ENCODE measurements at places on chromosomes 1 and 21. TPM values are rescaled to one million over a fixed set of nuclear protein-coding genes. Genes with fewer than 3 reads are reported as not detected.

DNA sequence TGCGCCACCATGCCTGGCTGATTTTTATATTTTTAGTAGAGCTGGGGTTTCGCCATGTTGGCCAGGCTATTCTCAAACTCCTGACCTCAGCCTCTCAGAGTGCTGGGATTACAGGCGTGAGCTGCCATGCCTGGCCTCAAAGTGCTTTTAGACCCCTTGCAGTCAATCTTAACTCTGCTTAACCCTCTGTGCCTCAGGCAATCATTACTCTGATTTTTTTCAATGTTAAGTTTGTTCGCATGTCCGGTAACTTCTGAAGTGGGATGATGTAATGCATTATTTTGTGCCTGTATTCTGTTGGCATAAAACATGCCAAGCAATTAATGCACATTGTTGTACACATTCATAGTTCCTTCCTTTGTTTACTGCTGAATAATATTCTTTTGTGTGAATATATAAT, 18.6 kb downstream of the SMG7 start:
- H3K27me3 ChIP-seq, result no peaks in the 10 kb centered on the region
- H3K4me1 ChIP-seq, result no peaks in the 10 kb centered on the region
- H3K27ac ChIP-seq, result no peak overlapping the region
- no peak overlapping the region for H3K4me3 ChIP-seq
- no peaks in the 10 kb centered on the region for H3K36me3 ChIP-seq

GRCh38 chr1:243469497-243469896, 213.7 kb downstream of the SDCCAG8 start:
- H3K27me3 ChIP-seq, result no peaks in the 10 kb centered on the region
- H3K4me1 ChIP-seq, result peaks cover 17% of the 10 kb centered on the region
- H3K27ac ChIP-seq, result no peak overlapping the region

The STIL gene
- 17.1 TPM for total RNA-seq

The KMO gene
- not detected for total RNA-seq

The PKP1 gene
- total RNA-seq, result 0.13 TPM

The ARHGAP30 gene
- not detected for total RNA-seq
